Liver (tissue), 10 donors: ENCODE measurements at places on chromosomes 12 and 14. TPM values are rescaled to one million over a fixed set of nuclear protein-coding genes. Genes with fewer than 3 reads are reported as not detected.

- H3K27ac ChIP-seq, result no peak overlapping the region
- no peak overlapping the region for H3K4me3 ChIP-seq
- no peaks in the 10 kb centered on the region for H3K27me3 ChIP-seq
- DNase-seq, result no peak
- no peaks in the 10 kb centered on the region for H3K4me1 ChIP-seq
- no peaks in the 10 kb centered on the region for H3K36me3 ChIP-seq
Measured at GRCh38 chr12:68070957-68071356, 81.7 kb downstream of the IFNG-AS1 start.

DNA sequence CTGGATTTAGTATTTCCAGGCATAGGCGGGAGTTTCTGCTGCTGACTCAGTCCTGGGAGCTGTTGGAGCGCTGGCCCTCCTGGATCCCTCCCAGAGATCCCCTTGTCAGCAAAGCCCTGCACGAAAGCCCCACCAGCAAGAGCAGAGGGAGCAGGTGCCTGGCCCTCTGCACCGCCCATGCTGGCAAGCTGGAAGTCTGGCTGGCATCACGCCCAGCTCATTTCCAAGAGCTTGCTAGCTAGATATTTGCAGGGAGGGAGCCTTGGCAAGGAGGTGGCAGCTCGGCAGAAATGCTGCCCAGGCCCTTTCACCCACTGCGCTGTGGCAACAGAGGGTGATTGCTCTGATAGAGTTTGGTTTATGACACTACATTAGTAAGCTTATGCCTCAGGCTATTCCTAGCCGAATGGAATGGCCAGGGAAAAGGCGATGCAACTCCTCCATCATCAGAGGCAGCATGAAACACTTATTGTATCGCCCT is 193.9 kb downstream of the EMP1 start:
- DNase-seq, result no peak
- H3K4me1 ChIP-seq, result peaks cover 11% of the 10 kb centered on the region
- peak overlapping the region; percentile 65 for H3K27ac ChIP-seq
- H3K36me3 ChIP-seq, result no peaks in the 10 kb centered on the region
- no peak overlapping the region for H3K4me3 ChIP-seq

DNA sequence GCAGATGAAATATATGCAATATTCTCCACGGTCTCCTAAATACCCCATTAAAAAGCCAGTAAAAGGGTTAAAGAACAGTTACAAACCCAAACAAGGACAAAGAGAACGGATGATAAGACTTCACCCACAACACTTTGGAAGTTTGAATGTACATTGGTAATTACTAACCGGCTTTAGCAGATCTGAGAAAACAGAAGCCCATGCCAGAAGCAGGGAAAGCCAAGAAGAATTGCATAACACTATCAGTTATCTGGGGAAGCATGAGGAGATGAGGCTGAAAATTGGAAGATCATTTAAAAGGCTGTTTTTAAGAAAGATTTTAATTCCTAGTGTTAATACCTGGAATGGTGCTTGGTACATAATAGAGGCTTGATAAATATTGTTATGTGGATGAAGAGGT is 55.6 kb upstream of the MYBPC1 start:
- no peaks in the 10 kb centered on the region for H3K27me3 ChIP-seq
- no peak for DNase-seq
- no peaks in the 10 kb centered on the region for H3K36me3 ChIP-seq
- no peaks in the 10 kb centered on the region for H3K4me1 ChIP-seq
- H3K27ac ChIP-seq, result no peak overlapping the region

DNA sequence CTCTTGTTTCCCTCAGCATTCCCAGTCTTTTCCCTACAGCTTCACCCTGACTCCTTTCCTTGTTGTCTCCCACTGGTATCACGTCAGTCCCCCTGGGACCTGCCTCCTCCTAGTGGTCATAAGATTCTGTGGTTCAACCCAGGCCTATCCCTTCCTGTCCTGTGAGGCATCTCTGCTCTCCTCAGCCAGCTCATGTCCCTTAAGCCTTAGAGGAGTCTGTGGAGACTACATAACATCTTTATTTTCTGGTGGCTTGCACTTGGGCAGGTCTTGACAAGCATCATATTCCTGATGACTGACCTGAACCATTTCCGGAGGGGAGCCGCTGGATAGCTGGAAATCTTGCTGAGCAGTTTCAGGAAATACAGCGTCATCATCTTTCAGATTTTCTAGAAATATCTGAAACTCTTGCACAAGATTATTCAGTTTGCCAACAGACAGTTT is 688 bp downstream of the C12orf71 start:
- no peaks in the 10 kb centered on the region for H3K4me1 ChIP-seq
- H3K27me3 ChIP-seq, result no peaks in the 10 kb centered on the region
- H3K27ac ChIP-seq, result no peak overlapping the region
- H3K4me3 ChIP-seq, result no peak overlapping the region

DNA sequence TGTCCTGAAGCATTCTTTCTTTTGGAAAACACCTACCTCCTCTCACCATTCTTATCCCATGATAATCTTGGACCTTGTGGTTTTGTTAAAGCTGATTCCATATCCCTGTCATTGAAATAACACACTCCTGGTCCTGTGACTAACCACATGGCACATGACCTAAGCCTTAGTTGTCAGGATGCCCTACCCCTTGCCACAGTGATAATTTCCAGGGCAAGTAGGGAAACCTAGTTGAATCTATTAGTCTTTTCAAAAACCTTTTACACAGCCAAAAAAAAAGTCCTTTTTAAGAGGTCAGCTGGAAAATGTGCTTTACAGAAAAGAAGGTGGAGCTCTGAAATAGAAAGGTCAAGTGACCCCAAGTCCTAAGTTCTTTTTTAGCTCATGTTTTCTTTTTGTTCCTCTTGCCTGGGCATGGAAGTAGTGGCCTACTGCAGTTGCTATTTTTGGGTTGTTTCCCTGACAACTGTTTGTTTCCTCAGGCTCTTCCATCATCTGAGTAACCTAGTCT is 608.4 kb downstream of the LRFN5 start:
- no peaks in the 10 kb centered on the region for H3K27me3 ChIP-seq
- no peaks in the 10 kb centered on the region for H3K4me1 ChIP-seq
- H3K27ac ChIP-seq, result no peak overlapping the region
- DNase-seq, result no peak
- H3K4me3 ChIP-seq, result no peak overlapping the region

ADSS1 gene
- total RNA-seq, result 1.8 TPM

DNA sequence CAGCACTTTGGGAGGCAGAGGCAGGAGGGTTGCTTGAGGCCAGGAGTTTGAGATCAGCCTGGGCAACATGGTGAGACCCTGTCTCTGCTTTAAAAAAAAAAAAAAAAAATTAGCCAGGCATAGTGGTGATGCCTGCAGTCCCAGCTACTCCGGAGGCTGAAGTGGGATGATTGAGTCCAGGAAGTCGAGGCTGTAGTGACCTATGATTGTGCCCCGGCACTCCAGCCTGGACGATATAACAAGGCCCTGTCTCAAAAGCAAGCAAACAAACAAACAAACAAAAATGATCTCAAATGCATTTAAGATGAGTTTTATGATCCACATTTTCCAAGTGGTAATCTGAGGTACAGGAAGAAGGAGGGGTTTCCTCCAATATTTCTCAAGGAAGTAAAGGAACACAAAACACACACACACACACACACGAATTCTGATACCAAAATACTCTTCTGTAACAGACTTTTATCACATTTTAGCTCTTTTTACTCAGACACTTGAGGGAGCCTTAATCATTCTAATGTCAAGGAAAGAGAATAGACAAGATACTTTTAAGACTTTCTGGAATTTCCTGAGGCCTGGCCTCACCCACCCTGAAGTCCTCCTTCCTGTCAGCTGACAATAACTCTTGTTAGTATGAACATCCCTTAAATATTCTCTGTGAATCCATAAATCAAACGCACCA is 44.4 kb upstream of the CERS5 start:
- H3K36me3 ChIP-seq, result no peaks in the 10 kb centered on the region
- DNase-seq, result no peak
- no peak overlapping the region for H3K4me3 ChIP-seq
- H3K4me1 ChIP-seq, result no peaks in the 10 kb centered on the region

KCNH3 gene
- not detected for total RNA-seq

- DNase-seq, result no peak
- H3K4me3 ChIP-seq, result no peak overlapping the region
- H3K27ac ChIP-seq, result no peak overlapping the region
- no peaks in the 10 kb centered on the region for H3K4me1 ChIP-seq
Measured at GRCh38 chr12:87196321-87196720, 832.9 kb downstream of the C12orf50 start.

DNA sequence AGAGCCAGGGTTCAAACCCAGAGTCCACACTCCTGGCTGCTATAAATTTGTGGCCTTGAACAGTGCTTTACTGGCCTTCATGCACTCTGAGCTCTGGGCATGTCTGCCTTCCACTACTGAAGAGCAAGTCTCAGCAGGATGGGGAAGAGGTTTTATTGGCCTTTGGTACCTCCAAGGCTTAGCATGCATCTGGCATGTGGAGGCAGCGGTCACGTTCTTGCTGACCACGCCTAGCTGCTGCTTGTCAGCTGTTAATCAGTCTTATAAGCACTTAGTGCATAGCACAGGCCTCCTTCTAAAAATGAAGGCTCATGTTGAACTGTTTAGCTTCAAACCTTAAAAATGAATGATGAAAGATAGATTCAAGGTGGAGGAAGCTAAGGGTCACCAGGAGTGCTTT is 177.5 kb downstream of the PELI2 start:
- H3K27me3 ChIP-seq, result no peaks in the 10 kb centered on the region
- no peak overlapping the region for H3K27ac ChIP-seq
- no peak overlapping the region for H3K4me3 ChIP-seq
- no peaks in the 10 kb centered on the region for H3K36me3 ChIP-seq

DNA sequence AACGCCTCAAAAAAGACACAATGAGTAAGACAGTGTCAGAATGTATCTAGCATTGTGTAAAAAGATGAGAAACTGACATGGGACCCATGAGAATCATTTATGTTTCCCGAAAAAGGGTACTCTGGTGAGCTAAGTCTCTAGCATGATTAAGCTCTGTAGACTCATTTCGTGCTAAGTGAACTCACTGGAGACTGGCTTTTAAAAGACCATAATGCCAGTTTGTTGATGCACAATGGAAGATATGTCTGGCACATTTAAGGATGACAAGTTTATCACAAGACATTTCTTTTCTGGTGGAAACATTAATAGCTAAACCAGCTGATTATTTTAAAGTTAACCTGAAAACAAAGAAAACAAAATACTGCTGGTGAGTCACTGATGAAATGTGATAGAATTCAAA is 233.5 kb downstream of the SLC2A13 start:
- H3K27me3 ChIP-seq, result no peaks in the 10 kb centered on the region
- no peaks in the 10 kb centered on the region for H3K36me3 ChIP-seq
- H3K4me3 ChIP-seq, result no peak overlapping the region
- H3K27ac ChIP-seq, result no peak overlapping the region
- DNase-seq, result no peak

FOXN4 gene
- total RNA-seq, result not detected
